ENCODE measurements at places on chromosomes 13 and 19. TPM values are rescaled to one million over a fixed set of nuclear protein-coding genes. Genes with fewer than 3 reads are reported as not detected.

DNA sequence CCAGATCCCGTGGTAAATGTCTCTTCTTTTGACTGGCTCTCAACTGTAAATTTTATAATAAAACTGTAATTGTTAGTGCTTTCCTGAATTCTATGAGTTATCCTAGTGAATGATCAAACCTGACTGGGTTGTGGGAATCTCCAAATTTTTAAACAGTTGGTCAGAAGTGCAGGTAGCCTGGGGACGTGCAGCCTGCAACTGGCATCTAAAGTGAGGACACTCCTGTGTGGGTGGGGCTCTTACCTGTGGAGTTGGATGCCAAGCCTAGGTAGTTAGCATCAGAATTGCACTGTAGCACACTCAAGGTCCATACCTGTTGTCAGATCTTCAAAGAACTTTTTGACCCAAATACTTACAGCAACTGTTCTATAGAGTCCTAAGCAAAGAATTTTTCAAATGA, 207.1 kb upstream of the NBEA start:
- no peak for DNase-seq

DNA sequence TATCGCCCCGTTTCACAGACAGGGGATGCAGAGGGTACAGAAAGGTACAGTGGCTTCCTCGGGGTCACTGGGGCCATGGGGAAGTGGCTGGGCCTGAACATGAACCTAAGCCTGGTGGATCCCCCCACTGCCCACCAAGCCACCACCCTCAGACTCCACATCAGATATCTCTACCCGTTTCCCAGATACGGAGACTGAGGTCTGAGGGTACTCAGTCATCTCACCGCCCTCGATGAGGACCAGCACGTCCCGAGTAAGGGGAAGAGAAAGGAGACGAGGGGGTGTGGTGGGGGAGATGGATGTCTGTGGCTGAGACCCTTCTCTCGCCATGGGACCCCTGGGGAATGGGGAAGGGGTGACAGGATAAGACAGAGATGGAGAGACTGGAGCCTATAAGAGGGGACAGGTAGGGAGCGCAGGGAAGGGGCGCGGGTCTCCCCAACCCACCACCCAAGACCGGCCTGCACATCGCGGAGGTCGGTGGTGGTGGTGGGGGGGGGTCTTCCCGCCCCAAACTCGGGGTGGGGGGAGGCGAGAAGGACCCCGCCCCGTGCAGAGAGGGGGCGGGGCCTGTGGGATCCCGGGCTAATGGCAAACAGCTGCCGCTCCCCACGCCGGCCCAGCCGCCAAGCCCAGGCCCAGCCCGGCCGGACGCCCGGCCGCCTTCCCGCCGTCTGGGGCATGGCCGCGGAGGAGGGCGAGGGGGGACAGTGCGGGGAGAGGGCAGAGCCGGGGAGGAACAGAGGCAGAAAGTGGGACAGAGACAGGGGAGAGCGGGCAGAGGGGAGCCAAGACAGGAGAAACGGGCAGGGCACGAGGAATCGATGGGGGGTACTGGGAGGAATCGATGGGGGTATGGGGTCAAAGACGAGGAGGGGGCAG, 698 bp downstream of the KANK2 start:
- no peak for DNase-seq

- DNase-seq: no peak
These were observed 301 bp downstream of the POP4 start for GRCh38 chr19:29606420-29606747.

GRCh38 chr19:55141696-55142095, 7.3 kb downstream of the TNNT1 start:
- DNase-seq: no peak

DNA sequence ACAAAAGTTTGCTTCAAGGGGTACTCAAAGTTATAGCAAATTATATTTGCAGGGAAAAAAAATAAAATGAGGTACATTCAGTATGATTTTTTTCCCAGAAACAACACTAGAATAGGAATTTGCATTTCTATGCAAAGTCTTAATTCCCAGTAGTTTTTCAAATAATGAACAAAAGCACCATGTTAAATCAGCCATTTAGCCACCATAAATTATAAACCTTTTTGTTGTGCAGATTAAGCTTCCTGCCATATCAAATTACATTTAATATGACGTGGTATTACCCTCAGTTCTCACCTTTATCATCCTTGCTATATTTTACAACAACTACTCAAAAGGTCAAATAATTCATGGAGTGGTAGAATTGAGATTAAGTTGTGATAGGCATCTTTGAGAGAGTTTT, 136.6 kb upstream of the FRY start:
- DNase-seq: no peak

- no peak for DNase-seq
These were observed 30.7 kb downstream of the ERICH6B start for GRCh38 chr13:45584816-45585215.

GRCh38 chr19:52138278-52138982, 1.3 kb downstream of the ZNF616 start:
- DNase-seq: peak; percentile 64

- no peak for DNase-seq
These were observed 21.9 kb upstream of the ZNF432 start for GRCh38 chr19:52070496-52070895.

- DNase-seq: no peak
These were observed 715.3 kb downstream of the OLFM4 start for GRCh38 chr13:53743906-53744305.

GRCh38 chr13:35704331-35704730, 227.8 kb upstream of the MAB21L1 start:
- no peak for DNase-seq

- DNase-seq: no peak
These were observed 217.2 kb upstream of the SLC10A2 start for GRCh38 chr13:103283451-103283820.

ZNF177 gene
- 9.7 TPM for polyA plus RNA-seq

CFD gene
- 3.9 TPM for polyA plus RNA-seq

IRGC gene
- not detected for polyA plus RNA-seq

PSG3 gene
- polyA plus RNA-seq: 0.13 TPM

All from renal pelvis (tissue), 12 donors.